Activated CD4-positive, alpha-beta T cell treated with anti-CD3 and anti-CD28 coated beads, Interleukin-2, amount 10 ng/mL, durations not matched to agents 24 days and 14 days (primary cell): ENCODE measurements at places on chromosomes 3 and 15. TPM values are rescaled to one million over a fixed set of nuclear protein-coding genes. Genes with fewer than 3 reads are reported as not detected.

The C3orf49 gene
- not detected in 2 replicates for total RNA-seq

The PLIN1 gene
- 0.14 TPM in 1 of 2 replicates, not detected in the other for total RNA-seq

The OXTR gene
- 0.70 and 0.78 TPM in 2 replicates for total RNA-seq

The MLF1 gene
- total RNA-seq: 0.50 and 0.77 TPM in 2 replicates

DNA sequence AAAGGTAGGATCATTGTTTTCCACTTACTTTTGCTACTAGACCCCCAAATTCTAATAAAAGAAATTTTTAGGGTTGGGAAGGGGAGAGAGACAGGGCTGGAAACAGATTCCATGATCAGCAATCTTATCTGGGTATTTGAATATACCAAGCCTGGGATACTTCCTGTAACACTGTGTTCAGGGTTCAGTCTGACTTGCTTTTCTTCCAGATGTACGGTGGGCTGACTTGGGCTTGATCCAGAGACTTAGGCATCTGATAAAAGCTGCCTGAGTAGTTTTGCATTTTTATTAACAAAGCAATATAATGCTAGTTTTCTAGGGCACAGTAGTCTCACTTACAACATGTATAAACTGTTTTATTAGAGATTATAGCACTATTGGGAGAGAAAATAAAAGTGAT lies 49.2 kb downstream of the KCNMB2 start:
- H3K4me1 ChIP-seq: no peaks in the 10 kb centered on the region
- H3K36me3 ChIP-seq: no peaks in the 10 kb centered on the region
- no peak overlapping the region for H3K27ac ChIP-seq
- no peaks in the 10 kb centered on the region for H3K27me3 ChIP-seq

- H3K27me3 ChIP-seq: no peaks in the 10 kb centered on the region
- DNase-seq: no peak
- H3K36me3 ChIP-seq: peaks cover 7% of the 10 kb centered on the region
- H3K4me3 ChIP-seq: no peak overlapping the region
- peaks cover 31% of the 10 kb centered on the region for H3K4me1 ChIP-seq
These were observed 24.9 kb upstream of the RASGRP1 start for GRCh38 chr15:38589502-38589901.

GRCh38 chr15:60733196-60733595 lies 254.3 kb upstream of the ICE2 start:
- no peaks in the 10 kb centered on the region for H3K27me3 ChIP-seq
- DNase-seq: no peak
- H3K4me1 ChIP-seq: peaks cover 36% of the 10 kb centered on the region
- no peak overlapping the region for H3K27ac ChIP-seq
- no peak overlapping the region for H3K4me3 ChIP-seq
- peaks cover 23% of the 10 kb centered on the region for H3K36me3 ChIP-seq

GRCh38 chr3:50381383-50381782 lies 22.1 kb upstream of the TMEM115 start:
- no peak for DNase-seq
- H3K36me3 ChIP-seq: no peaks in the 10 kb centered on the region
- H3K27ac ChIP-seq: no peak overlapping the region
- peaks cover 2% of the 10 kb centered on the region for H3K27me3 ChIP-seq
- no peaks in the 10 kb centered on the region for H3K4me1 ChIP-seq
